ENCODE measurements at places on chromosomes 6 and 20. TPM values are rescaled to one million over a fixed set of nuclear protein-coding genes. Genes with fewer than 3 reads are reported as not detected.

DNA sequence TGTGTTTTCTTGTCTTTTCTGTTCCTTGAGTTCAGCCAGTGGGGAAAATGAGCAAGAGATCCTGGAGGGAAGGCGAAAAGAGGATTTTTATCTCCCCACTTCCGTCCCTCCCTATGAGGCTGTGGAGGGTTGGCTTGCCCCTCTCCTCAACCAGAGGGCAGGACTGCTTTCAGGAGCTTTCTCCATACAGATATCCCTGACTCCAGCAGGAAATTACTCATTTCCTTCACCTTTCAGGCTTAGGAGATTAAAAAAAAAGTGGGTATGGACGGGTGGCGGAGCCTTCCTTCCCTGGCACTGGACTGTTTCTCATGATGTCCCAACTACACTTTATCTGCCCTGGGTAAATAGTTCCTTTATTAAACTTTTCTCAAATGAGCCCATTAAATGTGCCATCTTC lies 241.2 kb downstream of the FRK start:
- no peak overlapping the region for H3K27ac ChIP-seq
- H3K27me3 ChIP-seq: no peaks in the 10 kb centered on the region
- H3K4me1 ChIP-seq: no peaks in the 10 kb centered on the region
- no peak for DNase-seq

- no peak overlapping the region for H3K4me3 ChIP-seq
- H3K27ac ChIP-seq: no peak overlapping the region
- peaks cover 42% of the 10 kb centered on the region for H3K36me3 ChIP-seq
- no peaks in the 10 kb centered on the region for H3K27me3 ChIP-seq
These were observed 5.6 kb downstream of the PLAGL2 start for GRCh38 chr20:32201977-32202363.

DNA sequence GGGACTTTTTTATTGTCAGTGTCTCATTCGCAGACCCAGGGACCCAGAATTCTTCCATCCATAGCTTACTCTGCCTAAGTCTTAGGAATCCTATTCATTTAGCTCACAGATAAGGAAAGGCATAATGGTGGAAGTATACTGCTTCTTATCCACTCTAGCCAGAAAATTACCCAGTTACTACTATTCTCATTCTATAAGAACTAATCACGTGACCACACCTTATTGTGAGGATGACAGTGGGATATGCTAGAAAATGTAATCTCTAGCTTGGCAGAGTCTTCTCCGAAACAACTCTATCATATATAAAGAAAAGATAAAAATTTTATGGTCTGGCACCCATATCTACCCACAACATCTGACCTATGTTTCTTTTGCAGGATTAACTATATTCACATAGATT lies 21.2 kb downstream of the TFAP2D start:
- H3K27ac ChIP-seq: no peak overlapping the region
- H3K4me1 ChIP-seq: no peaks in the 10 kb centered on the region
- H3K36me3 ChIP-seq: no peaks in the 10 kb centered on the region
- DNase-seq: no peak
- no peaks in the 10 kb centered on the region for H3K27me3 ChIP-seq
- H3K4me3 ChIP-seq: no peak overlapping the region

- no peaks in the 10 kb centered on the region for H3K27me3 ChIP-seq
- H3K4me1 ChIP-seq: no peaks in the 10 kb centered on the region
- H3K4me3 ChIP-seq: no peak overlapping the region
- no peak overlapping the region for H3K27ac ChIP-seq
- DNase-seq: no peak
These were observed 47.9 kb downstream of the DEK start for GRCh38 chr6:18216411-18216810.

DNA sequence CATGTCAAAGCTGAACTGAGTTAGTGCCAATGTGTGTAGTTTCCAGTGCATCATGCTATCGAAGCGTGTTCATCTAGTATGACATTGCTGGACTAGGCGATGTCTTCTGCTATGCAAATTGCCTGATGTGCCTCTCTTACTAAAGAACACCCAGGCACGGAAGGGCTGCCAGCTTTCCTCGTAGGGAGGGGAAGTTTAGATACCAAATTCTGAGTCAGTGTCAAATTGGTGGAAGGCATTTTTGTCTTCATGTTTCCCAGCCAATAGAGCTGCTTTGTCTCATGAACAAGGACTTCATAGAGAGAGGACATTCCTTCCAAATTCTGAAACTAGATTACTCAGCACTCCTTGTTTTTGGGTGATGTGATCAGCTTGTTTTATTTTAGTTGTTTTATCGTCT lies 320.1 kb downstream of the BTBD3 start:
- H3K27ac ChIP-seq: no peak overlapping the region
- no peaks in the 10 kb centered on the region for H3K27me3 ChIP-seq
- no peaks in the 10 kb centered on the region for H3K4me1 ChIP-seq
- H3K4me3 ChIP-seq: no peak overlapping the region
- no peaks in the 10 kb centered on the region for H3K36me3 ChIP-seq

Gene PPP1R11
- 7.1 TPM for total RNA-seq

DNA sequence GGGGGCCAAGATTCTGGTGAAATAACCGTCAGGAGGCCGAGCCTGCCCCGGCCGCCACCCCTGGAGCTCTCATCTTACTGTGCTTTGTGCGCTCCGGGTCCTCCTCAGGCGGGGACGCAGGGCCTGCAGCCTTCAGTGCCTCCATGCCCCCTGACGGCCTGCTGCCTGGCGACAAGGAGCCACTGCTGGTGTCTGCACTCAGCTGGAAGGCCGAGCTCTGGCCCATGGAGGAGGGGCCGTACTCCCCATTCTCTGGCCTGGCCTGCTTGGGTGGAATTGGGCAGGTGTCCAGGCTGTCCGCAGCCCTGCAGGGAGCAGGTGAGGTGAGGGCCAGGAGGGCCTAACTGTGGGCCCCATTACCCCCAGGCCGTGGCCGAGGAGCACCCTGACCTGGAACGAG lies 5.3 kb downstream of the ZNF512B start:
- H3K27ac ChIP-seq: no peak overlapping the region
- H3K36me3 ChIP-seq: peaks cover 16% of the 10 kb centered on the region
- no peak for DNase-seq
- no peaks in the 10 kb centered on the region for H3K27me3 ChIP-seq
- H3K4me1 ChIP-seq: peaks cover 8% of the 10 kb centered on the region

Gene HSPA12B
- total RNA-seq: 64.8 TPM

Gene E2F1
- total RNA-seq: 0.53 TPM

DNA sequence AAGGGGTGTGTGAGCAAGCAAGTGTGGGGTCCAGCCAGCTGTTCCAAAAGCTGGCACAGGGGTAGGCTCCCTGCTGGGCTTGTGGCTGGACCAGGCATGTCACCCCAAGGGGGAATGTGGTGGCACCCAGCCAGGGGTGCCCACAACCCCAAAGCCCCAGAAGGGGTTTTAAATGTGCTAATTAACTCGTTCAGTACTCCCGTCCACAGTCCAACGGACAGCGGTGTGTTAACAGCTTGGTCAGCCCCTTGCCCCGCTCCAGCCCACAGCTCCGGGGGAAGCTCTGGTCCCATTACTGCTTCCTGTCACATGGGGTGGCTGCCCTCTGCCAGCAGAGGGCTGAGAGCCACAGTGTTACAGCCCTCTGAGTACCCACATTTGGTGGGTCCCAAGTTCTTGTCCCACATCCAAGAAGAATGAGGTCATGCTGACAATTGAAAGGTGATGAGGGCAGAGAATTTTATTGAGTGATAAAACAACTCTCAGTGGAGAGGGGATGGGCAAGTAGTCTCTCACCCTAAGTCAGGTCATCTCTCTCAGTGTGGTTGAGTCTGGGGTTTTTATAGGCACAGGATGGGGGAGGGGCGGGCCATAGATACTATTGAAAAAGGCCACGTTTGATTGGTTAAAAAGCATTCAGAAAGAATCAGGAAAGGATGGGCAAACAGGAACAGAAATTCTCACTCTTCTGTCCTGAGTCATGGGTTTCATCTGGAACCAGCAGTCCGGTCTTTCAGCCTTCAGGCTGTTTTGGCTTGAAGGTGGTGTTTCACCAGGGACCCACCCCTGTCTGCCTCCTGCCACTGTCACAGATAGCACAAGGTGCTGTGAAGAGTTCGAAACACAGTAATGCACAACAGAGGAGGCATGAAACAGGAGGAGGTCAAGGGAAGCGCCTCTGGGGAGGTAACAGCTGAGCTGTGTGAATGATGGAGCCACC lies 238.5 kb downstream of the NFATC2 start:
- H3K27ac ChIP-seq: no peak overlapping the region
- no peaks in the 10 kb centered on the region for H3K27me3 ChIP-seq
- H3K4me1 ChIP-seq: no peaks in the 10 kb centered on the region
- no peak overlapping the region for H3K4me3 ChIP-seq
- no peak for DNase-seq
- no peaks in the 10 kb centered on the region for H3K36me3 ChIP-seq

- H3K27ac ChIP-seq: no peak overlapping the region
- H3K4me1 ChIP-seq: no peaks in the 10 kb centered on the region
- H3K36me3 ChIP-seq: no peaks in the 10 kb centered on the region
- no peaks in the 10 kb centered on the region for H3K27me3 ChIP-seq
- no peak overlapping the region for H3K4me3 ChIP-seq
These were observed 22.1 kb upstream of the CD83 start for GRCh38 chr6:14095437-14095836.

GRCh38 chr20:45370571-45371160 lies 7.5 kb downstream of the TP53TG5 start:
- peaks cover 22% of the 10 kb centered on the region for H3K36me3 ChIP-seq
- no peaks in the 10 kb centered on the region for H3K4me1 ChIP-seq
- no peak overlapping the region for H3K4me3 ChIP-seq
- H3K27me3 ChIP-seq: no peaks in the 10 kb centered on the region
- no peak for DNase-seq

Gene MAS1
- not detected for total RNA-seq

DNA sequence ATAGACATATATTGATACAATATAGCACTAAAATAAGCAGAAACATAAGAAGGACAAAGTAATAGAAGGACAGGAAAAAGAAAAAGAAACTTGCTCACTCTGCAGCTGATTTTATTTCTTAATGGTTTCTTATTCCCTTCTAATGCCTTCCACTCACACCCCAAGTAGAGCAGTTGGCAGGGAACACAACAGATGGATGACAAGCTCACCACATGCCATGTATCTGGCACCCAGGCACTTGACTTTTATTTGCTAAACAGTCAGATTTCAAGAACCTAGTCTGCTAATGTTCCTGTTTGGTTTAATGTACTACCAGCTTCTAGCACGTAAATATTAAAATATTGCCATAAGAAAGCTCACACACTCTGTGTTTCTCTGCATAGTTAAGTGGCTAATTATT lies 87.1 kb downstream of the COL19A1 start:
- no peak overlapping the region for H3K27ac ChIP-seq
- H3K27me3 ChIP-seq: no peaks in the 10 kb centered on the region
- H3K4me1 ChIP-seq: no peaks in the 10 kb centered on the region
- H3K36me3 ChIP-seq: no peaks in the 10 kb centered on the region

- no peaks in the 10 kb centered on the region for H3K27me3 ChIP-seq
- peak overlapping the region; percentile 7 for H3K27ac ChIP-seq
- H3K4me1 ChIP-seq: no peaks in the 10 kb centered on the region
- peak overlapping the region; percentile 31 for H3K4me3 ChIP-seq
- no peak for DNase-seq
These were observed 12.2 kb downstream of the BACH2 start for GRCh38 chr6:90284236-90285041.

DNA sequence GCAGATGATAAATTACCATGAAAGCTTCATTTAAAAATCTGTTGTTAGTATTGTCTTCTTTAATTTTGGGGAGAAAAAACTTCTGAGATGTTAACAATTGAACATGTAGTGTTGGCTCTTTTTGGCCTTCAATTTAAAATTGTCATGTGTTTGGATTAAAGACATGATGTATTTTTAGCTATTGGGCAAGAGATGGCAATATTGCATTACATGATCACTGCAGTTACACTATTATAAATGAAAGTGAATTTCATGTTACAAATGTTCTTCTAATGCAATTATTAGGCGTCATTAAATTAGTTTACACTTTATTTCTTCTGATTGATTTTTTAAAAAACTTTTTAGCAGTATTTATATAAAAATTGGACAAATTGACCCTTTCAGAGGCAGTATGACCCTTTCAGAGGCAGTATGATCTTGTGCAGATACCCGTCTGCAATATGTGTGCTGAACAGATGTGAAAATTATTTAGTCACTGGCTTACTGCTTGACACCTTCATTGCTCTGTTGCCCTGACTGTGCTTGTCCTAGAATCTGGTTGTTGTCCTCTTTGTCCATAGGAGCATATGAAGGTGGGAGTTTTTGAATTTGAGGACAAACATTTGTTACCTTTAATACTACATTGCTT lies 25.8 kb downstream of the CDKAL1 start:
- H3K4me1 ChIP-seq: no peaks in the 10 kb centered on the region
- no peaks in the 10 kb centered on the region for H3K36me3 ChIP-seq
- no peaks in the 10 kb centered on the region for H3K27me3 ChIP-seq
- no peak overlapping the region for H3K27ac ChIP-seq

DNA sequence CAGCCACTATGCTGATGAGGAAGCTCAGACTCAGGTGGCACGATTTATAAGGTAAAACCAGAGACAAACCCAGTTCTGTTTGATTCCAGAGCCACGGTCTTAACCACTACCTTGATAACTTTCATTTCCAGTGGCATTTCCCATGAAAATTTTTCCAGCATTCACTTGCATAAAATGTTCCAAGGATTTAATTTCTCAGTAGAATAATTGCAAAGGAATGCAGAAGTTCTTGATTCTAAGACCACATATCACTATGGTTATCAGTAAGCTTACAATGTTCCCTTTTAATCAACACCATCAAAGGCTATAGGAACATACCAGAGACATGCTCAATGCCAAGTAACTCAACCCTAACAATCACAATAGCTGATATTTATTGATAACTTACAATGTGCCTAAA lies 306.0 kb upstream of the HS3ST5 start:
- H3K4me3 ChIP-seq: no peak overlapping the region
- H3K4me1 ChIP-seq: no peaks in the 10 kb centered on the region
- no peak overlapping the region for H3K27ac ChIP-seq

GRCh38 chr20:12371990-12372389 lies 454.3 kb downstream of the BTBD3 start:
- no peak for DNase-seq
- no peaks in the 10 kb centered on the region for H3K36me3 ChIP-seq
- no peak overlapping the region for H3K4me3 ChIP-seq
- no peak overlapping the region for H3K27ac ChIP-seq
- no peaks in the 10 kb centered on the region for H3K4me1 ChIP-seq

DNA sequence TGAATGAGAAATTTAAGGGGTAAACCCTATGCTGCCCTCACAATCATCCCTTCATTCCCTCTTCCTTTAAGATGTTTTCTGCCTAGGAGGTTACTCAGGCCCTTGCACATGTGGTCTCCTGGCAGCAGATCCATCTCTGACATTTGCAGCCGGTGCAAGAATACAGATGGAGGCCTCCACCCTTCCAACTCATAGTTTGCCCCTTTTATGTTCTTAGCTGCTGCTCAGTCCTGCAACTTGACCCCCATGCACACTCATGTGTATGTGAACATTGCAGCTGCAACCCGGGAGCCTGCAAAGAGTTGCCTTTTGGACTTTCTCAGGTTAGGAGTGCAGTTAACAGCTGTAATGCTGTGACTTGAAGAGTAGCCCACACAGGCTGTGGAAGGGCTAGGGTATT lies 131.9 kb upstream of the SGK1 start:
- H3K4me3 ChIP-seq: no peak overlapping the region
- no peak overlapping the region for H3K27ac ChIP-seq
- H3K4me1 ChIP-seq: no peaks in the 10 kb centered on the region
- no peaks in the 10 kb centered on the region for H3K27me3 ChIP-seq
- no peak for DNase-seq
- H3K36me3 ChIP-seq: no peaks in the 10 kb centered on the region

Data from ascending aorta (tissue), 2 donors.